ENCODE measurements at places on chromosomes 4 and X. TPM values are rescaled to one million over a fixed set of nuclear protein-coding genes. Genes with fewer than 3 reads are reported as not detected.

DNA sequence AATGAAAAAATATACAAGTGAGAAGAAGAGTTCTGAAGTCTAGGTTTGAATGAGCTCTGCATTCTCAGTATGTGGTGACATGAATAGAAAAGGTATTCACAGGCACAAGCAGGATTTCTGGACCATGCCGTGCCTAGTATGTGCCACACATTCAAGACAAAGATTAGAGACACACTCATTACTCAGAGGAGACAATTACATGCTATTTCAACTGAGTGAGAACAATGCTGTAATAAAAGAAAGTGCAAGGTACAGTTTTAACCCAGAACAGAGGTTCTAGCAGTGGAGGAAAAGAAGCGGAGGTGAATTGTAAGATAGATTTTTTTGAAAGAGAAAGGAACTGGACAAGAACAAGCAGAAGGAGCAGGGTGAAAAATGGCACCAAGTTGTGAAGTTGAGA is 121.0 kb upstream of the RASGEF1B start:
- DNase-seq = no peak

- DNase-seq = no peak
Observed at GRCh38 chr4:169417629-169418282, 147.0 kb upstream of the SH3RF1 start.

DNA sequence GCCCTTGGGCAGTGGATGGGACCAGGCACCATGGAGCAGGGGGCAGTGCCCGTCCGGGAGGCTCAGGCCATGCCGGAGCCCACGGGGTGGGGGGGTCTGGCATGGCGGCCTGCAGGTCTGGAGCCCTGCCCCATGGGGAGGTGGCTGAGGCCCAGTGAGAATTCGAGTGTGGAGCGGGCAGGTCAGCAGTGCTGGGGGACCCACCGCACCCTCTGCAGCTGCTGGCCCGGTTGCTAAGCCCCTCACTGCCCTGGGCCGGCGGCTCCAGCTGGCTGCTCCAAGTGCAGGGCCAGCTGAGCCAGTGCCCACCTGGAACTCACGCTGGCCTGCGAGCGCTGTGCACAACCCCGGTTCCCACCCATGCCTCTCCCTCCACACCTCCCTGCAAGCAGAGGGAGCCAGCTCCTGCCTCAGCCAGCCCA is 1157.9 kb upstream of the ADGRL3 start:
- no peak for DNase-seq

GRCh38 chr4:31422006-31422405 is 701.8 kb downstream of the PCDH7 start:
- no peak for DNase-seq

DNA sequence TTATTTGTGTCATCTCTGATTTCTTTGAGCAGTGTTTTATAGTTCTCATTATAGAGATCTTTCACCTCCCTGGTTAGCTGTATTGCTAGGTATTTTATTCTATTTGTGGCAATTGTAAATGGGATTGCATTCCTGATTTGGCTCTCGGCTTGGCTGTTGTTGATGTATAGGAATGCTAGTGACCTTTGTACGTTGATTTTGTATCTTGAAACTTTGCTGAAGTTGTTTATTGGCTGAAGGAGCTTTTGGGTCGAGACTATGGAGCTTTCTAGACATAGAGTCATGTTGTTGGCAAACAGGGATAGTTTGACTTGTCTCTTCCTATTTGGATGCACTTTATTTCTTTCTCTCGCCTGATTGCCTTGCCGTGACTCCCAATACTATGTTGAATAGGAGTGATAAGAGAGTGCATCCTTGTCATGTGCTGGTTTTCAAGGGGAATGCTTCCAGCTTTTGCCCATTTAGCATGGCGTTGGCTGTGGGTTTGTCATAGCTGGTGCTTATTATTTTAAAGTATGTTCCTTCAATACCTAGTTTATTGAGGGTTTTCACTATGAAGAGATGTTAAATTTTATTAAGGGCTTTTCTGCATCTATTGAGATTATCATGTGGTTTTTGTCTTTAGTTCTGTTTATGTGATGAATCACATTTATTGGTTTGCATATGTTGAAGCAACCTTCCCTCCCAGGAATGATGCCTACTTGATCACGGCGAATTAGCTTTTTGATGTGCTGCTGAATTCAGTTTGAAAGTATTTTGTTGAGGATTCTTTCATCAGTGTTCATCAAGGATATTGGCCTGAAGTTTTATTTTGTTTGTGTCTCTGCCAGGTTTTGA is 72.7 kb upstream of the BOD1L1 start:
- DNase-seq = no peak

DNA sequence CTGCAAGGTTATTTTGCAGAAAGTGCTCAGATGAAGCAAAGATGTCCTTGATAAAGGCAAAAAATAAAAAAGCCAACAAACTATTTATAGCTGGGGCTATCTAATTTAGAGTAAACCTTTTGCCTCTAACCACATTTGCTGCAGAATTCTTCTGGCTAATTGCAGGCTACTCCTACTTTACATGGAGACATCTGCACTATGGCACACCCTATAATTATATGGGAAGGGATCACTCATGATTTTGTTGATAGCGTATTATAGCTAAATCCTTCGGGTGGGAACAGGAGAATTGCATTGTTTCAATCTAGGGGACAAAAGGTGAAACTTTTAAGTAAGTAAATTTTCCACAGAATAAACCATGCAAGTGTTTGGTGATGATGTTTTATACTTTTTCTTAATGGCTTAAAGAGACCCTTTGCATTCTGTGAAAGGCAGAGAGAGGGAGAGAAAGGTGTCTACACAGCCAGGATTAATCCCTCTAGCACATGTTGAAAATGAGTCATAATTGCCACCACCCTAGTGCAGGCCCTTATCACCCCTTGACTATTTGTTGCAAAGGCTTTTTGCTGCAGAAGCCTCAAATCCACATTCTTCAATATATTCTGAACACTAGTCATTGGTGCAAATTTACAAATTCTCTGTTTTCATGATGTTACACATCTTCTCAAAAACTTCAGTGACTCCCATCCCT is 221.3 kb upstream of the BMP3 start:
- DNase-seq = no peak

DNA sequence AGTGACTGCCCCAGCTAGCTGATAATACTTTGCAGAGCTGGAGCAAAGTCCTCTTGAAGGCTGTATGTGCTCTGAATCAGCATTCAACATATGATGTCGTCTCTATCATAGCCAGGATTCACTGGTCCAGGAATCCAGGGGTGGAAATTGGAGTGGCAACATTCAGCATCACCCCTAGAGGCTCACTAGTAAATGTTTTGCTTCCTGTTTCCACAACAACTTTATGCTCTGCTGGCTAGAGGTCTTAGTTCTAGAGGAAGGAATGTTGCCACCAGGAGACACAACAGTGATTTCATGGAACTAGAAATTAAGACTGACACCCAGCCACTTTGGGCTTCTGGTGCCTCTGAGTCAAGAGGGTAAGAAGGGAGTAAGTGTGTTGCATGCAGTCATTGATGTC is 11.3 kb downstream of the MAGEA1 start:
- peak; percentile 18 for DNase-seq

DNA sequence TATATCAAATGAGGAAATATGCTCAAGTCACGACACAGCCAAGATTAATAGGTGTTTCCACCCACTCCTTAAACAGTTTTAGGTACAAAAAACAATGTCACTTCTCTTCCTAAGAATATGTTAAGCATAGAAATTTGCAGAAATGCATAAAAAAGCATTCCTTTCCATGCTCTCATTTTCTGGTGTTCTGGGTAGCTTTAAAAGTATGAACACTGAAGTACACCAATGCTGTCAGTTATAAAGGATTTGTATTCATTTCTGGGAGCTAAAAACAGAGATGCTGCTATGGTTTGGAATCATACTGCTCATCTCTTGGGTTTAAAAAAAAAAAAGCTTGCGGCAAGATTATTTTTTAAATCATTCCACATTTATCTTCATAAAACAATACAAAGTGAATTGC is 20.8 kb downstream of the SH3RF1 start:
- no peak for DNase-seq

Gene ZAR1
- polyA plus RNA-seq = not detected

Gene CPLX1
- polyA plus RNA-seq = 1.7 TPM

Gene MBNL3
- 38.1 TPM for polyA plus RNA-seq

Gene PRMT9
- 31.2 TPM for polyA plus RNA-seq

Gene NWD2
- polyA plus RNA-seq = 0.23 TPM

Gene ADH1C
- polyA plus RNA-seq = 77.4 TPM

Gene RHOXF1
- 3.0 TPM for polyA plus RNA-seq

Data from left kidney (tissue), 8 donors.